Activated CD4-positive, alpha-beta T cell treated with anti-CD3 and anti-CD28 coated beads, Interleukin-2, amount 10 ng/mL, durations not matched to agents 24 days and 14 days (primary cell): ENCODE measurements at places on chromosomes 1 and 21. TPM values are rescaled to one million over a fixed set of nuclear protein-coding genes. Genes with fewer than 3 reads are reported as not detected.

ILDR2 gene
- 10.3 and 12.5 TPM in 2 replicates for total RNA-seq

FCN3 gene
- total RNA-seq: not detected in 2 replicates

HHAT gene
- 0.47 and 0.69 TPM in 2 replicates for total RNA-seq

SLC2A5 gene
- total RNA-seq: not detected in 2 replicates

TNNT2 gene
- not detected in 2 replicates for total RNA-seq

IQGAP3 gene
- total RNA-seq: 10.5 and 11.2 TPM in 2 replicates

C1orf56 gene
- 1.0 and 1.2 TPM in 2 replicates for total RNA-seq

CDC20 gene
- 84.3 and 86.9 TPM in 2 replicates for total RNA-seq

LRRC8B gene
- 74.5 and 76.8 TPM in 2 replicates for total RNA-seq

SPATA1 gene
- total RNA-seq: 0.69 and 0.98 TPM in 2 replicates

REN gene
- not detected in 2 replicates for total RNA-seq

SPRR2E gene
- not detected in 2 replicates for total RNA-seq

TRIM17 gene
- 1.7 and 2.8 TPM in 2 replicates for total RNA-seq

PKLR gene
- total RNA-seq: 0.09 TPM in 1 of 2 replicates, not detected in the other

AADACL3 gene
- total RNA-seq: not detected in 2 replicates

GPR161 gene
- 0.51 and 0.85 TPM in 2 replicates for total RNA-seq

PEAR1 gene
- 0.09 and 0.21 TPM in 2 replicates for total RNA-seq

RAB13 gene
- total RNA-seq: 6.5 and 6.7 TPM in 2 replicates

MYCL gene
- total RNA-seq: 0.42 and 0.57 TPM in 2 replicates

AGMAT gene
- total RNA-seq: 31.0 and 31.5 TPM in 2 replicates

KRTAP10-12 gene
- not detected in 2 replicates for total RNA-seq

S100A10 gene
- total RNA-seq: 103 and 107 TPM in 2 replicates

TNFSF18 gene
- not detected in 2 replicates for total RNA-seq

FOXD2 gene
- 0.07 and 0.09 TPM in 2 replicates for total RNA-seq

LHX8 gene
- not detected in 2 replicates for total RNA-seq

PAPPA2 gene
- total RNA-seq: 0.02 TPM in 1 of 2 replicates, not detected in the other

GFI1 gene
- 85.1 and 87.1 TPM in 2 replicates for total RNA-seq

SPEN gene
- 89.1 and 94.1 TPM in 2 replicates for total RNA-seq

PRAMEF14 gene
- not detected in 2 replicates for total RNA-seq

ST6GALNAC5 gene
- total RNA-seq: not detected in 2 replicates

TCEA3 gene
- 6.7 and 7.8 TPM in 2 replicates for total RNA-seq

DDR2 gene
- 0.37 and 0.45 TPM in 2 replicates for total RNA-seq

ZNF683 gene
- total RNA-seq: not detected in 2 replicates

PPP1R12B gene
- total RNA-seq: 14.2 and 14.8 TPM in 2 replicates
